ENCODE measurements at places on chromosomes 1 and 21.
A peak's percentile ranks its signal among the peaks of the same experiment; 100 is the strongest.

- DNase-seq, result no peak
These were observed 692.1 kb upstream of the ZP4 start for GRCh38 chr1:238582816-238583215.

- DNase-seq, result no peak
These were observed 35.6 kb downstream of the NUF2 start for GRCh38 chr1:163357378-163357777.

DNA sequence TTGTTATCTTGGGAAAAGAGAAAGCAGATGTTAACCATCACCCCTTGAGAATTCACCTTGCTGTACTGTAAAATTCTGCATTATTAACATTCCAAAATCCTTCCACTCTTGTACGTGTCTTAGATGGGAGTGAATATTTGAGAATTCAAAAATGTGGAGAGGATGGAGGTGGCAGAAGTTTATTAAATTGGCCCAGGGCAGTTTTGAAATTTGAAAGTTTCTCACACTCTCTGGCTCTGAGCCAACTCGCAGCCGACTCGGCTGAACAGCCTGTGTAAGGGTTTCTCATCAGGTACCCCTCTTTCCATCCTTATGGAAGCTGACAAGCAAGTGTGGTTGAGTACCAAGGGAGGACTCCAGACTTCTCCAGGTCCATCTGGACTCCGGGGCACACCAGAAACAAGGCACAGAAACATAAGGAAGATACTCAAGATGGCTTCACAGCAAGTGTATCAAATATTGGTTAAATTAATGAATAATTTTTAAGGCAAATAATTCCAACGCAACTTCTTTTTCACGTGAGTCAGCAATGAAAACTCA, 45.1 kb downstream of the RRAGC start:
- DNase-seq, result no peak

- no peak for DNase-seq
These were observed 95.7 kb upstream of the WNT4 start for GRCh38 chr1:22238356-22239224.

DNA sequence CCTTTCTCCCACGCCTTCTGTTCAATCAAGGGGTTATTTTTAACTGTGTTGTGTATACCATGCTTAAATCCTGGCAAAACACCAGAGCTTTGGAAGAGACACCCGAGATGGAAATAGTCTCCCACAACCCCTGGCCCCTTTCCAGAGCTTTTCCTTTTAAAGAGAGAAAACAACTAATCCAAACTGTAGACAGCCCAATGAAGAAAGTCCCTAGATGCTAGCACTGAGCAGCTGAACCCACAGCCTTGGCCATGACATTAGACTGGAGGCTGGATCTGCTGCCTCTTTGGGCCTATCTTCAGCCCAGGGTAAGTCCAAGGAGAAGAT, 64.9 kb upstream of the ARTN start:
- no peak for DNase-seq

- no peak for DNase-seq
These were observed 33.0 kb upstream of the AGO1 start for GRCh38 chr1:35850051-35850450.

DNA sequence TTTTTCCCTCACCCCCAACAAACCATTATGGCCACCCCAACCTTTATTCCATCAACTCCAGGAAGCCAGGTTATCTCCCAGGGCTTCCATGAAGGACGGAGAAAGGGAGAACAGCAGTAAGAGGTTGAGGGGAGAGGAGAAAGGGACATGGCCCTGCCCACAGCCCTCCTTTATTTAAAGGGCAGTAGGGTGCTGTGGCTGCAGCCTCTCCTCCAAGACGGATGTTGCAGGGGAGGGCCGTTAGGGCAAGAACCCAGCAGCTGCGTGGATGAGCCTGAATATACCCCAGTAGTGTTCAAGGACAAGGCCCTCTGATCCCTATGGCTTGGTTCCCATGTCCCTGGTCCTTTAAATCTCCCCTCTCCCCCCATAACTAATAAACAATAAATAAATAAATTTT, 5.9 kb downstream of the RXFP4 start:
- DNase-seq, result no peak

DNA sequence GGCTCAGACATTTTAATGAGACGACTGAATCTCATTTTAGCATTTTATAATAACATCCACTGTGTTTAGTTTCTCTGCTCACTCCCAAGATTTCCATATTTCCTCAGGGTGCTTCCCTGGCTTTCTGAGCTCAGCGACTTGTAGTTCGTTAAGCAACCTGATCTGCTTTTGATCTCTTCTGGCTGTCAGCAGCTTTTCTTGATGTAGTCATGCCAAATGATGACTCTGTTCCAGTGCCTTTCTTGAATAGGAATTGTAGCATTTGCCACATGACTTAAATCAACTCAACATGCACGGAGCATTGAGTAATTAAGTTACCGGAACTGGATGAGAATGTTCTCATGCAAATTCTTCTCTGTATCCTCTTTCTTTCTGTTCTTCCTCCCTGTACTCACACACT, 246.1 kb downstream of the FMN2 start:
- peak; percentile 89 for DNase-seq

DNA sequence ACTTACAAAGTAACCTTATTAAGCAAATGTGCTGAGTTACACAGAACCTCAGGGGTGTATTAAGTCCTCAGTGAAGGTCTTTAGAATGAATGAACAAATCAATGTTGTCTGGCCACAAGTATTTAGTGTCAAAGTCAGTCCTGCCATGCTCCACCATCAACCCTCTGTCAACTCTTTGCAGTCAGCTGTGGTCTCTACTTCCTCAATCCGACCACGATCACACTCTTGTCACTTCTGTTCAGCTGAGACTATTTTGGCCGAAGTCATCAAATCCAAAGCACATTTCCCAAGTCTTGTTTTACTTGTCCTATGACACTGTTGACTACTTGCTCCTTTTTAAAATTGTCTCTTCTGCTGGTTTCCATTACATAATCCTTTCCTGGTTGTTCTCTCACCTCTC, 173.5 kb downstream of the ST6GALNAC5 start:
- no peak for DNase-seq

GRCh38 chr1:244276646-244277045, 175.1 kb downstream of the ADSS2 start:
- no peak for DNase-seq

- no peak for DNase-seq
These were observed 43.7 kb upstream of the KCNK1 start for GRCh38 chr1:233570216-233570615.

- DNase-seq, result no peak
These were observed 134.1 kb upstream of the ADGRL2 start for GRCh38 chr1:81666586-81666985.

DNA sequence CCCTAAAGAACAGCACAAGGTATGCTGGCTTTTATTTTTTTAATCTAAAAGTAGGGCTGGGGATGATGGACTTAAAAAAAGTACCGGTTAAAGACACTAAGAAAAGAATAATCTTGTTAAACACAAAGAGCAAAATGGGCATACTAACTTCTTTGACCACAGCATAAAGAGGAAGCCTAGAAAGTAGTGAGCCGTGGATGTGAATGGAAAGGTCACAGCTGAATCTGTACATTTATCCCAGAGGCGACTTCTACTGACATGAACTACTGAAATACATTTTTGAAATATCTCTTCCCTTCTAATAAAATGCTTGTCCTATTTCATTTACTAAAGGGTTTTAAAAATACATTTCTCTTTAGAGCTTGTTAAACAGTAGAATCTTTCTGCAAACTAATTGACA, 140.7 kb downstream of the SLC45A1 start:
- DNase-seq, result no peak

DNA sequence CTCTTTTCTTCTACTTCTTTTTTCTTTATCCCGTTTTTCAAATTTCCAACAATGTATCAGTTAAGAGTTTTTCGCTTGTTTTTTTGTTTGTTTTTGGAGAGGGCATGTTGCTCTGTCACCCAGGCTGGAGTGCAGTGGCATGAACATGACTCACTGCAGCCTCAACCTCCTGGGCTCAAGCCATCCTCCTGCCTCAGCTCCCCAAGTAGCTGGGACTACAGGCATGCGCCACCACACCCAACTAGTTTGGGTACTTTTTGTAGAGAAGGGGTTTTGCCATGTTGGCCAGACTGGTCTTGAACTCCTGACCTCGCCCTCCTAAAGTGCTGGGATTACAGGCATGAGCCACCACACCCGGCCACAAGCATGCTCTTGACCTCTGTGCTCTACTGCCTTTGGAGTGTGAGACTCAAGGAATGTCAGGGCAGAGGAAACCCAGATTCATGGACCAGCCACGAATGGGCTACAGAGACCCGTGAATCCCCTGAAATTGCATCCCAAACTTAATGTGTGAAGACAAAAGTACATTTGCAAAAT, 65.1 kb upstream of the HSD17B7 start:
- no peak for DNase-seq

DNA sequence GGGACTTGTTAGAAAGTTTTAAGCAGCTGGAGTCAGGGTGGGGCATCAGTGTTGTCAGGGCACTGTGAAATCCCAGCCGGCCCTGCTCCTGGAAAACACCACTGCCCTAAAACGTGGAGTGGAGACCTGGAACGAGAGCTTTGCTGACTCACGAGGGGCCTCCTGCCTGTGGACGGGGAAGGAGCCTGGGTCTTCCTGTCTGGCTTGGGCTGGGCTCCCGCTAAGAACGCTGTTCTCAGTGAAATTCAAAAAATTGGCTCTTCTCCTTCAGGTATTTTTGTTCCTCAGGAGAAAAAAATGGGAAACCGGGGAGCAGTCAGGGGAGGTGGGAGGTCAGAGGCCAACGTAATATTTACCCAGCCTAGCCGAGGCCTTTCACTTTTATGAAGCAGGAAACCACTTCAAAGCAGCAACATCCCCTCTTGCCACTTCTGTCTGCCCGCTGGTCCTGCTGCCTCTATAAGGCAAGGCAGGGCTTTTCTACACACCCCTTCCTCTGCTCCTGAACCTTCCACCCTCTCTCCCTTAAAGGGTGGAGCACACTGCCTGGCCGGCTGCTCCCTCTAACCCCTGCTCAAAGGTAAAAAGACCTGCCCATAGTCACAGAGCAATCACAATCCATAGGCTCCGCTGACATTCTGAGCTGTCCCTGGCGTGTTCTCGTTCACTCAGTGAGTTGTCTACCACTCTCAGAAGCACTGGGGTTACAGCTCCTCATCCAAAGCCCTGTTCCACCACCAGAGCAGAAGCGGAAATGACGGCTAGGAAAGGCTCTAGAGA, 8.0 kb downstream of the PLXNA2 start:
- DNase-seq, result no peak

GRCh38 chr21:45064618-45065399, 9.6 kb upstream of the ADARB1 start:
- DNase-seq, result no peak

- DNase-seq, result no peak
These were observed 150.5 kb upstream of the COA6 start for GRCh38 chr1:234222561-234223280.

DNA sequence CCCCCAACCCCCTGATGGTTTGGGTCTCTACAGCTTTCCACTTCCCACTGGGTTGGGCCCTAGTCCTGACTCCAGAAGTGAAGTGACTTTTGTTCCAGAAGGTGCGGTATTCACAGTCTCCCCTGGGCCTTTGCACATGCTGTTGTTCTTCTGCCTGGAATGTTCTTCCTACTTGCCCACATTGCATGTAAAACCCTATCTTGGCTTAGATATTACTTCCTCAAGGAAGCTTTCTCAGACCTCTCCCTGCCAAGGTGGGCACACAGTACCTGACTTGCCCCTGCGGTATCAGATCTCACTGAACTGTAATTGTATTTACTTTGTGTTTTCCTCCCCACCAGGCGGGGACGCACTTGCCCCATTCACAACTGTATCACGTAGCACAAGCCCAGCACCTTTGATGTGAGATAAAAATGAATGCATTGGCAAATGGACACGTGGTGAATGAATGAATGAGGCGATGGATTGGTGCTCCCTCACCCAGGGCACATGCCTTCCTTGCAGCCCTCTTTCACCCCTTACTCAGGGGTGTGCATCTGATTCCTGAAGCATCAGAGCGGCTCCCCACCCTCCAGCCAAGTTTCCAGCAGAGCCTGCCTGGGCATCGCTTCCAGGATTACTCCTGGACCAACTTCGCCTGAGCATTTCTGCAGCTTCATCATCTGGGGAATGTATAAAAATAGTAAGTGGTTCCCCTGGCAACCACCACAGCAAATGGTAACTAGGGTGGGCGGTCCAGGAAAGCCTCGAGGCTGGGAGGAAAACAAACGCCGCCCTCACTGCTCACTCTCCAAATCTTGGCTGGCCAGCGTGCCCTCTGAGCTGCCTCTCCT, 19.8 kb downstream of the NENF start:
- peak; percentile 50 for DNase-seq

DNA sequence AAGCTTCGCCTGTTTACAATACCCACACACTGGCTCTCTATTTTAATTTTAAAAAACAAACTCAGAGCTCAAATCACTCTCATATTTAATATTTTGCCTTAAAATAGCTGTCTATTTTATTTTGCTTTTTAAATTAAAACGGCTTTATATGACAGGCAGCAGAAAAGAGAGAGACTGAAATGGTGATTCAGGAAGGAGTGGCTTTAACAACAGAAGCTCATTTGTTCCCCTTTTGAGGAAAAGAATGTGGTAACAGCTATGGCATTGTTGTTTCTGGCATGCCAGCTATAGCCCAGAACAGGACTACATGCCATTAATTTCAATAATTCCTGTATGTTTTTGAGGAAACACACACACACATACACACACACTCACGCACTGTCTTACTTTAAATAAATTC, 234.2 kb upstream of the PTBP2 start:
- no peak for DNase-seq

DNA sequence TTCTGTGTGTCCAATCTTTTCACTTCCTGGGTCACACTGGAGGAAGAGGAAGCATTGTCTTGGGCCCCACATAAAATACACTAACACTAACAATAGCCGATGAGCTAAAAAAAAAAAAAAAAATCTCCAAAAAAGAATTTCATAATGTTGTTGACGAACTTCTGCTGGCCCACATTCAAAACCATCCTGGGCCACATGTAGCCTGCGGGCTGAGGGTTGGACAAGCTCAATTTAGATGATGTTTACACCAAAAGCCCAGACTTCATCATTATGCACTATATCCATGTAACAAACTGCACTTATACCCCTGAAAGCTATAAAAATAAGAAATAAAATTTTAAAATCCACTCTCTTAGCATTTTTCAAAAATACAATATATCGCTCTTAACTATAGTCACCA, 187.8 kb upstream of the PTBP2 start:
- DNase-seq, result peak; percentile 23

- no peak for DNase-seq
These were observed 102.7 kb downstream of the ZNF281 start for GRCh38 chr1:200306944-200307754.

GRCh38 chr1:186834399-186834958, 5.7 kb downstream of the PLA2G4A start:
- no peak for DNase-seq

GRCh38 chr1:22184892-22185612, 42.2 kb upstream of the WNT4 start:
- DNase-seq, result peak; percentile 2
